Endodermal cell (in vitro differentiated cells): ENCODE measurements at places on chromosomes 6 and 20.

DNA sequence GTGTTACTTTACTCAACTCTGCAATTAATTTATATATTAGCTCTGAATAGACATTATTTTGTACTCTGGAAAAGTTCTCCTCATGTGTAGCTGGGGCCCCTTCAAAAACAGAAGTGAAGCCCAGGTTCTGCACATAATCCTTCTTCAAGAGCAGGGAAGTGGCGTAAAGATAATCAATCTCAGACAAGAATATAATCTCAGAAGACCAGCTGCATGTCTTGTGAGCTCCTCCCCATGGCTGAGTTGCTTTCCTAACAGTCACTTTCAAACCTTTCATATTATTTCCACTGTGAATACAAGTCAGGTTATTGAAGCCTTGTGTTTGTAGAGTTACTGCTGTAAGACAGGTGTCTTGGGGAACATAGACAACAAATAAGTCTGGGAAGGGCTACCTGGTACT lies 691.9 kb downstream of the RFPL4B start:
- no peak for DNase-seq

GRCh38 chr20:50248104-50248641 lies 57.5 kb downstream of the CEBPB start:
- no peak for DNase-seq

GRCh38 chr6:34529665-34530327 lies 26.3 kb downstream of the SPDEF start:
- no peak for DNase-seq

- DNase-seq, result no peak
These were observed 74.1 kb upstream of the NAA20 start for GRCh38 chr20:19943061-19943521.

DNA sequence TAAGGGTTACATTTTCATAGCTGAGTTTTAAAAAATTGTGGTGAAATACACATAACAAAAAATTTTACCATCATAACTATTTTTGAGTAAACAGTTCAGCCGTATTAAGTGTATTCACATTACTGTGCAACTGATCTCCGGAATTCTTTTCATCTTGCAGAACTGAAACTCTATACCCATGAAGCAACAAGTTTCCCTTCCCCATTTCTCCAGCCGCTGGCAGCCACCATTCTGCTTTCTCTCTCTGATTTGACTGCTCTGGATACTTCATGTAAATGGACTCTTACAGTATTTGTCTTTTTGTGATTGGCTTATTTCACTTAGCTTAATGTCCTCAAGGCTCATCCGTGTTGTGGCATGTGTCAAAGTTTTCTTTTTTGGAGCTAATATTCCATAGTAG lies 341.6 kb downstream of the QKI start:
- no peak for DNase-seq

- DNase-seq, result no peak
These were observed 1.2 kb downstream of the PTPRA start for GRCh38 chr20:2874456-2874855.

DNA sequence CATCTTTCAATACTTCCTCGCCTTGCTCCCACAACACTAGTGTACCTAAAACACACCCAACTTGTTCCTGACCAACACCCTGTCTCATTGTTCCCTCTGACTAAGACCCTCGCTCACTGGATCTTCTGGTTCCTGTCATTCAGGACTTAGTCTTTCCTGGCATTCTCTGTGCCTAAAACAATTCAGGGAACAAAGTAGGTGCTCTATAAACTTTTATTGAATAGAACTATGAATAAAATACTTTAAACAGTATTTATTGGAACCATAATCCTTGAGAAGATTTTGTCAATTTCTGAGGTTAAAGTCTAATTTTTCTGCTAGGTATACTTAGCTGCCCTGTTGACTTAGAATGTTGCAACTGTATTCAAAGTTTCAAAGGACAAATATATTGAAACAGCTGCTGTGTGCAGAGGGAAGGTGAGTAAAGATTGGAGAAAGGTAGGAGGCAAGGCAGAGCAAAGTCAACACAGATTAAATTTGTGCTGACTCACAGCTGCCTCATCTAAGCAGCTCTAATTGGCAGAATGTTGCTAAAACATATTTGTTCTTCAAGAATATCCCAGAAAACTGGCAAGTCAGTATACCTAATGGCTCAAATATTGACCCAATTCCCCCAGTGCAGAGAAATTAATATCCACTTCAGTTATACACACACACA lies 37.6 kb downstream of the GSTA2 start:
- DNase-seq, result no peak

DNA sequence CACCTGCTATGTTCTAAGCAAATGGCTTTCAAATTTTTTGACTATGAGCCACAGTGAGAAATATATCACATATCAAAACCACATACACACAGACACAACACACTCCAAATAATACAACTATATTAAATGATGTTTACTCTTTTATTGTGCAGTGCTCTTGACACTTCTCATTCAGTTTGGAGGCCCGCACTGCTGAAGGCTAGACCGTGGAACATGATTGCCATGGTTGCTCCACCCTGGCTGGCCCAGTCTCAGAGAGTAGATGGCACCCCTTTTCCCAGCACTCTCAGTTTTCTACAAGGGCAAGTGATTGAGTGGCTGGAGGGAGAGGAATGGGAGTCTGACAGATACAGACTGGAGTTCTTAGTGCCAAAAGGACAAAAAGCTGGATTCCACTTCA lies 86.9 kb downstream of the SH3BGRL2 start:
- no peak for DNase-seq

GRCh38 chr20:40680161-40680959 lies 8.7 kb downstream of the MAFB start:
- no peak for DNase-seq
